Activated CD4-positive, alpha-beta T cell treated with anti-CD3 and anti-CD28 coated beads, Interleukin-10, Interleukin-2, amounts not matched to agents 100 ng/mL and 50 ng/mL, durations not matched to agents 16 hours and 8 hours (primary cell): ENCODE measurements at places on chromosomes 4 and X.

- no peak for DNase-seq
These were observed 200.0 kb downstream of the RELL1 start for GRCh38 chr4:37486166-37486565.

- no peak for DNase-seq
These were observed 85.5 kb downstream of the NHSL2 start for GRCh38 chrX:71996136-71996535.

- peak; percentile 84 for DNase-seq
These were observed 8.7 kb downstream of the RHOH start for GRCh38 chr4:40205259-40206198.

GRCh38 chrX:44876086-44876485 is 3.1 kb downstream of the KDM6A start:
- no peak for DNase-seq

GRCh38 chr4:64079316-64079715 is 329.9 kb downstream of the TECRL start:
- DNase-seq, result no peak

GRCh38 chr4:54228546-54228945 is 547 bp upstream of the PDGFRA start:
- no peak for DNase-seq

DNA sequence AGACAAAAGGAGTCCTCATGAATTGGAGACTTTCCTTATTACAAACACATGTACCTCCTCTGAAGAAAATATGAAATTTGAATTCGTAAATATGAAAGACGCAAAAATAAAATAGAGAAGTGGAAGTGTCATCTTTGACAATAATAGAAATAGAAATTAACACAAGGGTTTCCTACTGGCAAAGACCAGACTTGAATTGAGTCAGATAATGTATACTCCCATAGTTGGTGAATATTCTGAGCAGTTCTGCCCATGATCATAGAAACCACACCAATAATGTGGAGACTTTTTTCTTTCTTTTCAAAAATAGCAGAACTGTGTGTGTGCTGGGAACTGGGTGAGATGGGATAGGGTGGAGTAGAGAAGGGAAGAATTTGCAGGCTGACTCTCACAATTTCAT is 277.7 kb upstream of the TET2 start:
- DNase-seq, result no peak

GRCh38 chr4:89929425-89930159 is 34.9 kb downstream of the MMRN1 start:
- DNase-seq, result peak; percentile 55

- peak; percentile 62 for DNase-seq
These were observed 72.7 kb downstream of the KDM6A start for GRCh38 chrX:44945736-44946135.

DNA sequence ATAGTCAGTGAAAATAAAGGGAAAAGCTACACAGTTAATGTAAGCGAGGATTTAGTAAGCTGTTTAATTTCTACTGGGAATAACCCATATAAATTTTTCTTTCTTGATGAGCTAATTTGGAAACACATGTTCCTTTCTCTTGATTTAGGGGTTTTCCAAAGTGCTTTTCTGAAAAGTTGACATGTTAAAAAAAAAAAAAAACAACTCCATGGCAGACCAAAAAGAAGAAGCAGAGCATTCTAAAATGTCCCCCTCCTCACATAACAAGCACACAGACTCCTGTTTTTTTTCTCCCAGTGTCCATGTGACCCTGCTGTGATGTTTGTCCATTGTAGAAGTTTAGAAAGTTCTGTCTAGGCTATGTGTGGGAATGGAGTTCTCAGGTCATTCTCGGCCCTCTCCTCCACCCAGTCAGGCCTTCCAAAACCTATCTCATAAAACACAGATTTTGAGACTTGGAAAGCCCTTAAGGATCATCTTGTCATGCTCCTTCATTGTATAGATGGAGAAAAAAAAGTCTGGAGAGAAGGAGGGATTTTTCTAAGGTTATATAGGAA is 792 bp downstream of the CLIC2 start:
- DNase-seq, result no peak

DNA sequence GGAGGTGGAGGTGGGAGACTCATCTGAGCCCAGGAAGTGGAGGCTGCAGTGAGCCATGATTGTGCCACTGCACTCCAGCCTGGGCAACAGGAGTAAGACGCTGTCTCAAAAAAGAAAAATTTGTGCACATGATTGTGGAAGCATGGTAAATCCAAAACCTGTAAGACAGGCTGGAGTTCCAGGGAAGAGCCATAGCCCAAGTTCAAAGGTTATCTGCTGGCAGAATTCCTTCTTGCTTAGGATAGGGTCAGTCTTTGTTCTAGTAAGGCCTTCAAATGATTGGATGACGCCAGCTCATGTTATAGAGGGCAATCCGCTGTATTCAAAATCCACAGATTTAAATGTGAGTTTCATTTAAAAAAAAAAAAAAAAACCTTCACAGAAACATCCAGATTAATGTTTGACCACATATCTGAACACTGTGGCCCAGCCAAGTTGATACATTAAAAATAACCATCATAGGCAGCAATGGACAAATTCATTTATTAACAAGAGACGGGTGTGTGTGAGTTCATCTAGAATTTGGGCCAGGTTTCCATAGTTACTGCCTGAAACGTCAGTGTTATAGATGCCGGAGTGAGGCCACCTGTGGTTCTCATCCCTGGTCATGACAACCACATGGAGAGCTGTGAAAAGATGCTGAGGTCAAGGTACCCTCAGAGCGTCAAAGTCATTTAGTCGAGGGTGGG is 35.2 kb upstream of the SLC2A9 start:
- DNase-seq, result no peak

DNA sequence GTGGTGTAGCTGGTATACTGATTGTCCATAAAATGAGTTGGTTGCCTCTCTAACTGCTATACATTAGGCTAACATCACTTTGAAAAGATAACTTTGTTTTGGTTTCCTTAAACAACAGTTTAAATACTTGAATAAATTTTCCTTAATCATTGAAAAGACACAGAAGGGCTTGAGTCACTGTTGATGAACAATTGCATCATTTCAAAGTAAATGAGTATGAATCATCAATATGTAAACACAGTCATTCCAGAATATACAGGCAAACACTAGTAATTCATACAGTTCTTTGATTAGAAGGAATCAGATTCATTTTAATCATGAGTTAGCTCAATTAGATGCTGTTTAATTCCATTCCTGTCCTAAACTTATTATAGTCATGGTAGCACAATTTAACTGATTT is 160.6 kb downstream of the AFF2 start:
- DNase-seq, result no peak

- no peak for DNase-seq
These were observed 98.8 kb downstream of the KLHL4 start for GRCh38 chrX:87616371-87616770.

- no peak for DNase-seq
These were observed 81.7 kb downstream of the RTL5 start for GRCh38 chrX:72050011-72050410.

DNA sequence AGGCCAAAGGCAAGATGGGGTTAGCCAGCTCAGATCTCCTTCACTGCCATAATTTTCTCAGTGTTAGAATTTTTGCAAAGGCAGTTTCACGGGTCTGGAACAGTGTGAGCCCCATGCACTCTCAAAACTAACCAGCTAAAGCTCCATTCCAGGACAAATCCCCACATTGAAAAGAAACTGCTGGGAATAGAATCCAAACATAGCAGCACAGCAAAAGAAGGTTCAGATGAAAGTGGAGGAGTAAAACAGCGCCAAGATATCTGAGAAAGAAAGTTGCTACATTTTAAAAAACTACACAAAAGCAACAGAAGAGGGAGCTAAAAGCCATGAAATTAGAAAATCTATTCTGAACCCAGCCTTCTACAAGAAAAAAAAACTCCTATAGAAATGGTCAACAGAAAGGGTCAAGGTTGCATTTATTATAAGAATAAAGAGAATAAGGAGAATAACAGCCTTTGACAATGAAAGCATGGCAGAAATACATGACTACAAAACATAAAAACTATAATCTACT is 39.6 kb upstream of the SLC7A3 start:
- peak; percentile 3 for DNase-seq

- DNase-seq, result peak; percentile 58
These were observed 69.8 kb downstream of the RBM47 start for GRCh38 chr4:40559585-40560465.

- DNase-seq, result no peak
These were observed 42.7 kb downstream of the LHFPL1 start for GRCh38 chrX:112636951-112637581.

DNA sequence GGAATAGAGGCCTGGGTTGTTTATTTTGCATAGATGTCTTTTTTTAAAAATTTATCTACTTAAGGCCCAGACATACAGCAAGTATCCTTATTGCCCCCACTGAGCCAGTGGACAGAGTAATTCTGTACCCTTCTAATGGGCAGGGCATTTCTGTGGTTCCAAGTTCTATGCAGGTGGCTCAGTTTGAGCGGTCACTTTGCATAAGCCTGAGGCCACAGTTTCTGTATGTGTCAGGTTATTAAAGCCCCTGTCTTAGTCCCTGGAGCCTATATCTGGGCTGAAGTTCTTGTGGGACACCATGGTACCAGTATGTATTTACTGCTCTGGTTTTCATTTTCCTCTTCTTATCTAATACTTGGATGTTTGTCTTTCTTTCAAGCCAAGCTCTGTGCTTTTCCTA is 168.8 kb downstream of the MID1IP1 start:
- no peak for DNase-seq

DNA sequence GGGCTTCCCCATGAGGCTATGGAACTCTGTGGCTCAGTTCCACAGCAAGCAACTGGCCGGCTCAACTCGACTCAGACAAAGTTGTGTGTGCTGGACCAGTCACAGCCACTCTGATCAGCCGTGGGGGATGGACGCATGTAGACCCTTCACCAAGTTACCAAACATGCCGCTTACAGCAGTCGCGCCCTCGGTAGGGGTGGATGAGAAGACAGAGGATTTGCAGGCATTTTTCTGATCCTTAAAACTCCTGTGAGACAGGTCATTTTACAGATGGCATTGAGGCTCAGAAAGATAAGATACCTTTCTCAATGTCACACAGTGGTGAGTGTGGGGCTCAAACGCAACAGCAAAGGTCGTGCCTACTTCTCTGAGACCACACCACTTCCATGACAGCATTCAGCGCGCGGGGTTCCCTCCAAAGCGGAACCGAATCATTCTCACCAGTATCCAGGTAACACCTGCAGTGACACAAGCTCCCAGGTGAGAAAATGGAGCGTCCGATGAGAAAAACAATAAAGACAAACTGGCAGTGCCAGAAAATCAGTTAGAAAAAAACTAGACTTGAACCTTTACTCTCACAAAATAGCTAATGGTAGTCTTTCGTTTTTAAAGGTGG is 83.6 kb downstream of the RELL1 start:
- DNase-seq, result no peak

DNA sequence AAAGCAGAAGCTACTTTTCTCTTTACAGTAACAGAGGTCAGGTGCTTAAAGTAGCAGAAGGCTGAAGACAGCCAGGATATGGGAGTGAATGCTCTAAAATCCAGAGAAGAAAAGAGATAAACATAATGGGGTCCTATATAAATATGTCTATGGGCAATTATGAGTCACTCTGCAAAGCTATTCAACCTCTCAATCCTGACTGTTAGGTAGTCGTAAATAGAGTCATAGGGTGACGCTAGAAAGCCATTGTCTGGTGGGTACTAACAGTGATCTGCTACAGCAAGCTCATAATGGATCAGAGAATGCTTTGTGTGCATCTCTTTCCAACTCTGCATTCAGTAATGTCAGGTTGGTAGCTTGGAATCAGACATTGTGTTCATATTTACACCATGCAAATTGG is 53.5 kb upstream of the PDE5A start:
- DNase-seq, result no peak

GRCh38 chr4:75584067-75584466 is 28.2 kb downstream of the ODAPH start:
- no peak for DNase-seq

GRCh38 chrX:8147226-8147625 is 23.8 kb downstream of the VCX2 start:
- DNase-seq, result no peak

DNA sequence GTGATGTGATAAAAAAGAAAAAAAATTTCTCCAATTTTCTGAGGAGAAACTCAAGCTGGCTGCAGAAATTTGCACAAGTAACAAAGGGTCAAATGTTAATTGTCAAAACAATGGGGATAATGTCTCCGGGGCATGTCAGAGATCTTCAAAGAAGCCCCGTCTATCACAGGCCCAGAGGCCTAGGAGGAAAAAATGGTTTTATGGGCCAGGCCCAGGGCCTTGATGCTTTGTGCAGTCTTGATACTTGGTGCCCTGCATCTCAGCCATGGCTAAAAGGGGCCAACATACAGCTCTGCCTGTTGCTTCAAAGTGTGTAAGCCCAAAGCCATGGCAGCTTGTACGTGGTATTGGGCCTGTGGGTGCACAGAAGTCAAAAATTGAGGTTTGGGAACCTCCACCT is 961.0 kb downstream of the FAM133A start:
- no peak for DNase-seq

- DNase-seq, result no peak
These were observed 40.8 kb upstream of the VEGFD start for GRCh38 chrX:15425024-15425423.

- no peak for DNase-seq
These were observed 790.8 kb downstream of the PCDH18 start for GRCh38 chr4:136741468-136741867.

DNA sequence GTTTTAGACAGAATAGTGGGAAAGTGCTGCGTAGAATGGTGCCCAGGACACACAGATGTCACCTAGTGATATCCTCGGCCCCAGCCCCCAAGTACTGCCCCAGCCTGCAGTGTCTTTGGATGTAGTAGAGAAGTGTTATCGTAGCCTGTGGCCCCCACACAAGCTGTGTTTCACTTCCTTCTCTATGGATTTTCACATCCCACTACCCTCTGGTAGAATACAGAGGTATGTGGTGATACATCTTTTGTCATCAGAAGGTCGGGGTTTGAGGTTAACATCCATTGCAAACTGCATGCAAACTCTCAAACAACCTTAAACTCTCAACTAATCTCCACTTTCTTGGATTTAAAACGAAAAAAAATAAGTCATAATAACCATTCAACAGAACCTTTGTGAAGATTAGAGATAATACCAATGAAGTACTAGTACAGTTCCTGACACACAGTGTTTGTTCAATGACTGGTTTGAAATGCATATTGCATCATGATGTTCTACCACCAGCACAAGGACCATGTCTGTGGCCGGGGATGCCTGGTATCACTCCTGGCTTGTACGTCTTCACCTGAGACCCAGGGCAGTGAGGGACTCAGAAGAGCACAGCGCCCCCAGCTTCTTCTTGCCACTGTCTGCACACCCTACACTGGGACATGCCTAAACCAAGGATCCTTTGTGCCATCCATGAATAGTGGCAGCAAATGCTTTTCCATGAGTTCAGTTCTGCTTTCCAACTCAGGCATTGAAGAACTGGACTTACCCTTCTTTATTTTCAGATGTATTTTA is 267.3 kb downstream of the DCTD start:
- no peak for DNase-seq
